Head of caudate nucleus (tissue), 42 donors: ENCODE measurements at places on chromosomes 2 and 18.

DNA sequence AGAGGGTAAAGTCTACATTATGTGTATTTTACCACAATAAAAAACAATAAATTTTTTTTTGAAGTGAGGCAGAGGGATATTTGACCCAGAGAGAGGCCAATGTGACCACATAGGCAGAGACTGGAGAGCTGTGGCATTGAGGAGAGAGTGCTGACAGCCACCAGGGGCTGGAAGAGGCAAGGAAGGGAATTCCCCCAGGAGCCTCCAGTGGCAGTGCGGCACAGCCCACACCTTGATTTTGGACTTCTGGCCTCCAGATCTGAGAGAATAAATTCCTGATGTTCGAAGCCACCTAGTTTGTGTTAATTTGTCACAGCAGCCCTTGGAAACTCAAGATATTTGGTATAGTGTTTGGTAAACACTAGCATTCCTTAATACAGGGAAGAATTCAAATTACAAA is 22.7 kb downstream of the ANKRD29 start:
- no peak for DNase-seq

- no peak for DNase-seq
These were observed 165.2 kb upstream of the ALKAL2 start for GRCh38 chr2:453132-453531.

- no peak for DNase-seq
These were observed 64.2 kb downstream of the RBMS1 start for GRCh38 chr2:160429248-160430000.

DNA sequence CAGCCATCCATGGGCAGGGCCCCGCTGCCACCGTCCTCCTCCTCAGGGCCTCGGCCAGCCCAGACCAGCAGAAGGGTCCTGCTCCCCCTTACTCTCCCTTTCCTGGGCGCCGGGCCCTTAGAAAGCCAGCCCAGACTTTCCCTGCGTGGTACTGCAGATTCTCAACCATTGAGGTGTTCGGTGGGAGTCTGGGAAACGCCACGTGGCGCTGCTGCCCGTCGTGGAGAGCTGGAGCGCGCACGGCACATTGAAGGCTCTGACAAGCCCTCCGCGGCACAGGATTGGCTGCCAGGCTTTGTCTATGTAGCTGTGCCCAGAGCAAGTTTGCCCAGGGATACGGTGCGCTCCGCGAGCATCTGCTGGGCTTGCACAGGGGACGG is 10.4 kb upstream of the KLHL30 start:
- DNase-seq = no peak

DNA sequence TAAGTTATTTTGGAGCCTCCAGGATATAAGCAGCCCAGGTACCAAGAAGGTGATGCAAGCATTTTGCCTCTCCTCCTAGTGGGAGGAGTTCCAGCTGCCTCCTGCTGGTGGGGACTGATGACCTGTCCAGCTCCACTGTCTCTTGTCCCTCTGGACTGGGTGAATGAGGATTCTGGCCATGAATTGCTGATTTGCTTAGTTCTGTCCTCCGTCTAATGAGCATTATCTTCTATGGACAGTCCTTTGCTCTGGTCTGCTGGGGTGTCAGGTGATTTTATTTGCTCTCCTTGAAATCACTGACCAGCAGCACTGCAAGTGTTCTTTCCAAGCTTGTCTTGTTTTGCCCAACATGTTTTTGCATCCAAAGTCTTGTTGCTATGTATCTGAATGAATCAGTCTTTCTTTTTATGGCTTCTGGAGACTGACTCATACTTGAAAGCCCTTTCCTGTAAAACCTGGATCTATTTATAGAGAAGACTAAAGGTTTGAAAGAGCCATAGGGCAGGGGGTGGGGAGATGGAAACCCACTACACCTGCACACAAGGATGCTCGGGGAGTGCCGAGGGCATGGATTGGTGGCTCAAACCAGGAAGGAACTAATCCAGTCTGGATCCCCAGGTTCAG is 40.5 kb upstream of the EFHD1 start:
- DNase-seq = no peak

DNA sequence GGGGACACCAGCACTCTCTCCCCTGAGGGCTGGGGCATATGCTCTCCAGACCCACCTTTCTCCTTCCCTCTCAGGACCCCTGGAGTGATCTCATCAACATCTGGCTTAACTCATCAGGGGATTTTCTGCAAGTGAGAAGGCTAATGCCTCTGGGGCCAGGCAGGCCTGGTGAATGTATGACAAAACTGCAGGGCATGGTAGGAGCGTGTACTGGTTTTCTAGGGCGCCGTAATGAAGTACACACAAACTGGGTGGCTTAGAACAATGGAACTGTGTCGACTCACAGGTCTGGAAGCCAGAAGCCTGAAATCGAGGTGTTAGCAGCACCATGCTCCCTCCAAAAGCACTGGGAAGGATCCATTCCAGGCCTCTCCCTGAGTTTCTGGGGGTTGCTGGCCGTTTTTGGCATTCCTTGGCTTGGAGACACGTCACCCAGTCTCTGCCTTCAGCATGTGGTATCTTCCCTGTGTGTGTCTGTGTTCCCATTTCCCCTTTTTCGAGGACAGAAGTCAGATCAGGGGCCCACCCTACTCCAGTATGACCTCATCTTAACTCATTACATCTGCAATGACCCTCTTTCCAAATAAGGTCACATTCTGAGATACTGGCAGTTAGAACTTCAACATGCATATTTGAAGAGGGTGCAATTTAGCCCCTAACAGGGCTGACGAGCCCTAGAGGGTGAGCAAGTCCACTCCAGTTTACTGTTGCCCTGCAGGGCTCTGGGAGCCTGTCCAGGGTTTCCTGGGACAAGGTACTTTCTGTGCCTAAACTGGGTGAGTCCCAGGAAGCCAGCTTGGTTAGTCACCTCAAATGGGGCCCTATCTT is 45.5 kb upstream of the CAB39 start:
- DNase-seq = no peak

- no peak for DNase-seq
These were observed 1346.8 kb upstream of the PIK3C3 start for GRCh38 chr18:40608226-40608625.

DNA sequence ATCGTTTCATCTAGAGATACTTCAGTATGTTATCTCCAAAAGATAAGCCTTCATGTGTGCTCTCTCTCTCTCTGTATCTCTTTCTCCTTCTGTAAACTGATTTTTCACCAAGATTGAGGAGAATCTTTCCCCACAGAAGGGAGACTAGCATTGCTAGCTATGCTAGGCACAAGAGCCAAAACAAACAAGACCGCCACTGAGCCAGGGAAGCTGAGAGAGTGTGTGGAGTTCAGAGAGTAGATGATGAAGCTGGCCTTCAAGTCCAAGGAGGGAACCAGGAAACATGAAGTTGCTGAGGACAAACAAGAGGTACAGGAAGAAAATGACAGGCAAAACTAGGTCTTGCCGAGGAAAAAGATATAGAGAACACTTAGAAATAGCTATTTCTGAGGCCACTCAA is 23.4 kb downstream of the DAPL1 start:
- no peak for DNase-seq

DNA sequence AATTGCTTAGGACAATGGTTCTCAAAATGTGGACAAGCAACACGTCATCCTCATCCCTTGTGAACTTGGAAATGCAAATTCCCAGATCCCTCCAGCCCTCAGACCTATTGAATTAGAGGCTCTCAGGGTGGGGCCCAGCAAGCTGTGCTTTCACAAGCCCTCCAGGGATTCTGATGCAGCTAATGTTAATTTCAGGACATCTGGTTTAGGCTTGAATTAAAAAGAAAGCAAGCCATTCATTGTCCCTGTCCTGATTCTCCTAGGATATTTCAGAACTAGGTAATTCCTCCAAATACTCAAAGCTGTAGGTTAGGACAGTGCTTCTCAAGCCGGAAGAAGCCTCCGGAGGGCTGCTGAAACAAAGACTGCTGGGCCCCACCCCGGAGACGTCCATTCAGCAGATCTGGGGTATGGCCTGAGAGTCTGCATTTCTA is 26.0 kb upstream of the GLI2 start:
- no peak for DNase-seq

DNA sequence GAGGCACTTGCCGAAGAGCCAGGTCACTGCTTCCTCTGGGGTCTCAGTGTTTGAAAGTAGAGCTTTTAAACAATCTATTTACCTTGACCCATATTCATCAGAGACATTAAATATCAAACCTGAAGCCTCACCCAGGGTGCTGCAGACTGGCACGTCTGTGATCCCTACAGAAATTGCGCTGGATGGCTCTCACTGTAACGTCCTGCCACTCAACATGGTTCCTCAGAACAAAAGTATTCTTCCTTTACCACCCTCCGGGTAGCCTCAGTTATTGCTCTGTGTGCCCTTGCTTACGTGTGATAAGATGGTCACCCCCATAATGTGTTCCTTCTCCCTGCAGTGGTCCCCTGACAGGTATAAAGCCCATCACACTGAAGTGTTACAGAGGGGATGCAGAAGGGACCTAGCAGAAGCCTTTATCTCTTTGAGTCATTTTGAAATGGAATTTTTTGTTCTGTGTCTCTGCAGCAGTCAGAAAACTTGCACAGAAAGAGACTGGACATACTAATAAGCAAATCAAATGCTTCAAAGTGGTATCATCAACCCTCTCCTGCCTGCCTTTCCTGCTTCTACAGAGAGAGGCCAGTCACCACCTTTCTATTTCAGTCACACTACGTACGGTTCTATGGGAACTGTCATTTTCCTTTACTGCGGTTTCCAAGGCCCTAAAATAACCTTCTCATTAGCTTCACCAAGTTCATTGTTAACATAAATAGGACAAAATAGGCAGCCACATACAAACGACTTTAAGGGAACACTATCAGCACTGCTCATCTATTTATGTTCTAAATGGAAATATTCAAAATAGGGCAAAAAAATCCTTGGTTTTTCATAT is 86.8 kb downstream of the METTL8 start:
- DNase-seq = no peak

- DNase-seq = no peak
These were observed 31.5 kb upstream of the LGALSL start for GRCh38 chr2:64422466-64422865.

- no peak for DNase-seq
These were observed 11.2 kb upstream of the PROM2 start for GRCh38 chr2:95262896-95263542.

GRCh38 chr2:177149155-177149503 is 63.5 kb upstream of the HNRNPA3 start:
- DNase-seq = no peak
